SK-N-SH (cell line): ENCODE measurements at places on chromosomes 12 and 14. TPM values are rescaled to one million over a fixed set of nuclear protein-coding genes. Genes with fewer than 3 reads are reported as not detected.

Gene SLCO1A2
- polyA plus RNA-seq = under 0.01 TPM in 1 of 2 replicates, not detected in the other

Gene MSI1
- 1.3 and 1.7 TPM in 2 replicates for polyA plus RNA-seq

Gene CNTN1
- 0.13 and 0.96 TPM in 2 replicates for polyA plus RNA-seq

Gene TMEM253
- polyA plus RNA-seq = 0.82 and 0.94 TPM in 2 replicates

Gene P2RX2
- polyA plus RNA-seq = 0.03 TPM in 1 of 2 replicates, not detected in the other

Gene LRP1
- 18.8 and 55.0 TPM in 2 replicates for polyA plus RNA-seq

Gene DERA
- 16.6 and 20.0 TPM in 2 replicates for polyA plus RNA-seq

Gene TROAP
- polyA plus RNA-seq = 15.0 and 26.2 TPM in 2 replicates
